ENCODE measurements at places on chromosomes 11 and 22.

GRCh38 chr11:14443638-14444037 lies 56.0 kb downstream of the COPB1 start:
- no peak for DNase-seq

- peak; percentile 33 for DNase-seq
Observed at GRCh38 chr11:1335811-1336761, 26.7 kb upstream of the TOLLIP start.

DNA sequence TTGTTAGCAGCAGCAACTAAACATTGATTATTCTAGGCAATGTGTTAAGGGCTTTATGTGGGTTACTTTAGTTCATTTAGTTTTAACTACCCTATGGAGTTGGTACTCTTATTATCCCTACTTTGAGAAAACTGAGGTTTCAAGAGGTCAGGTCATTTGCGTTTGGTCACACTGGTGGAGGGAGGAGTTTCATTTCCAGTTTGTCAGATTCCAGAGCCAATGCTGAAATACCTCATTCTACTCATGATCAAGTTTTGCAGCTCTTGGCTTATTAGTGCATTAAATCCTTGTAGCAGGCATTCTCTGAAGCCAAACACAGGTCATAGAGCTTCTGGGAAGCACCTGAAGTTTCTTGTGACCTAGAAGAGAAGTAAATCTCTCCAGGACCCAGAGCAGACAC lies 24.1 kb upstream of the POGLUT3 start:
- DNase-seq, result no peak

GRCh38 chr11:44920451-44920850 lies 30.2 kb downstream of the TP53I11 start:
- DNase-seq, result no peak

DNA sequence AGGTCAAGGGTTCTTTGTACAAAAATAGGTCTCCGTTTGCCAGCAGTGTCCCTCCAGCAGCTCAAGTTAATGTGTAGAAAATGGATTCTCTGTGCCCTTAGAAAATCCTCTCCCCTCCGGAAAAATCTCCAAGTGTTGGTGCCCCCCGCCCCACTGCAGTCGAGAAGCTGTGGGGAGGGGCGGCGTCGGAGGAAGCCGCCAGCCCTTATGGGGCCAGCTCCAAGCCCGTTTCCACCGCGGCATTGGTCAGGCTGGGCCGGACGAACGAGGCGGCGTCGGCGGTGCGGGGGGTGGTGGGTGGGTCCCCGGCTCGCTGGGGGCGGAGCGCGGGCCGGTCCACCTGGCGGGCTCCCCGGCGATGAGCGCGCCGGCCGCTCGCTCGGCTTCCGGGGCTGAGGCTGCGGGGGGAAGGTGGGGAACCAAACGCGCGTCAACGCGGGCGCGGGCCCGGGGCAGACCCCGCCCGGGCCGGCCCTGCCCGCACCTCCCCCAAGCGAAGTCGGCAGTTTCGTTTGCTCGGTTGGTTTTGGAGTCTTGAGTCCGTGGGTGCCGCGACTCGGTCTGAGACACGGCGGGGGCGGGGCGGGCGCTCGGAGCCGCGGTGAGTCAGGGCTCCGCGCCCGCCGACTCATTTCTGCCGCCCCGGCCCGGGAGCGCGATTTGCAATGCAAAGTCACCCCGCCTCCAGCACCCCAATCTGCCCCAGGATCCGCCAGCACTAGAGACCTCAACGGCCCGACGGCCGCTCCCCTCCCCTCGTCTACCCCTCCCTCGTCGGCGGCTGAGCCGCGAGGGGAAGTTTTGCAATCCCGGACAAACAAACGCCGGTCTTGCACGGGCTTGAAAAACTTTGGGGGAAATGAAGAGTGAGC lies 1.4 kb downstream of the ASCL2 start:
- peak; percentile 21 for DNase-seq

- DNase-seq, result no peak
Observed at GRCh38 chr22:22458896-22459588, 49.5 kb downstream of the ZNF280B start.

GRCh38 chr11:45482331-45482730 lies 183.1 kb downstream of the CHST1 start:
- no peak for DNase-seq

GRCh38 chr22:47739291-47740015 lies 977.0 kb downstream of the TBC1D22A start:
- DNase-seq, result no peak

DNA sequence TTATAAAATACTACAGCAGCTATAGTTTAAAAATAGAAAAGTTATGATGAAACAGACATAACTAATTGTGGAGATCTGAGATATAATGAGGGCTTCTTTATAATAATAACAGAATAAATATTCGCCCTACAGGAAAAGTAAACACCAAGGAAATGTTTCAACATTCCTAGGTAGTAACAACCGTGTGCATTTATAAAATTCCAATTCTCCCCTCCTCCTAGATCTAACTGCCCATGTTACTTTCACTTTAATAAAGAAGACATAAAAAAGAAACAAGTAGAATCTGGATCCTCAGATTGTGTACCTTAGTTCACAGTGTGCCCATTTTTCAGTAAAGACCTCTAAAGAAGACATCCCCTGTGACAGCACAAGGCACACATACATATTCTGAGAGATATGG lies 57.8 kb upstream of the MN1 start:
- no peak for DNase-seq

DNA sequence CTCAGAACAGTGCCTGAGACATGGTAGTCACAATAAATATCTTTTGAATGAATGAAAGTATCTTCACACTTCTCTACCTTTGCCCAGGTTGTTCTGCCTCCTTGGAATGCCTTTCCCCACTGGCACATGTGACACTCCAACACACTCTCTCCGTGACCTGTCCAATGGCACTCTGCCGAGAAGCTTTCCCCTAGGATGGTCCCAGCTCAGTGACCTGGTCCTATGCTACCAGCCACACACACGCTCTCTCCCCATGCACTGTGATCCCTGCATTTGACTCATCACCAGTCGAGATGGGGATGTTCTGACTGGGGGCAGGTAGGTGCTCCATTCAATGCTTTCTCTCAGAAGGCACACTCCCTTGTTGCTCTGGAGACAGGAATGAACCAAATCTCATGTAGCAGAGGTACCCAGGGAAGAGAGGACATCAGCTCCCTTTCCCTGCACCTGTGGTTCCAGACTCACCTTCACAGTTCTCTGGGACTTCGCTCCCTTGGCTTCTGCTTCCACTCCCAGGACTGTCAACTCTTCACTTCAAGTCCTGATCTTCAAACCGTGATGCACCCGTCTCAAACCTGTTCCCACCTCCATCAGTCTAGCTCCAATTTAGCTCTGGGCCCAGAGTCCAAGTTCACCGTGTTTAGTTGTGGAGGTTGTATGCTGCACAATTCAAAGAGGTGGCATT lies 30.7 kb upstream of the LMO1 start:
- no peak for DNase-seq

- DNase-seq, result no peak
Observed at GRCh38 chr11:44992181-44992582, 41.5 kb upstream of the TP53I11 start.

GRCh38 chr11:14764579-14765527 lies 121.2 kb downstream of the PDE3B start:
- DNase-seq, result peak; percentile 46

DNA sequence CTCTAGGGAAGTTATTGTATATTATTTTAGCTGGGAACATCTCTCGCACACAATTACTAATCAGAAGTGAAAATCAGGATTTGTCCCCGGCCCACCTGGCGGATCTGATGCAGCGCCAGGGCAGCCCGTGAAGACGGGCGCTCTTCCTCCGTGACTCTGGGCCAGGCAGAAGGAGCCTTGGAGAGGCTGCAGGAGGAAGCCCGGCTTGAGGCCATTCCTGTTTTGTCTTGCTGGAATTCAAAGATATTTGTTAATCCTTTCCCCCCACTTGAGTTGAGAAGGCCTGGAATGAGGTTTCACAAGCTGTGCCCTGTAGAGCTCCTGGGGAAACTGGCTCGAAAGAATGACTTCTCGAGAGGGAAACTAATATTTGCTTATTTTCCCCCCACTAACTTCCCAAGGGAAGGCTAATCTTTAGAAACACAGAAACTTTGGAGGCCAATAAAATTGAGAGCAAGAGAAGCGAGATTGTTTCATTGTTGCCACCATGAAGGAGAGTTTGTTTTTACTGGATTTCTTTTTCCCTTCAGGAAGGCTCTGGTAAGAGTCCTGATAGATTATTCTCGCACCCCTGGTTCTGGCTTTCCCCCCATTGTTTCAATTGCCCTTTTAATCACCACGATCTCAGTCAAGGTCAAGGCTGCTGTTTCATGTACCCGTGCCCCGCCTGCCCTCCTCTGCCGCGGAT lies 92.8 kb upstream of the SEPTIN5 start:
- no peak for DNase-seq

- no peak for DNase-seq
Observed at GRCh38 chr11:26620282-26621045, 48.4 kb upstream of the MUC15 start.

All from activated T-helper 2 cell treated with anti-CD3 and anti-CD28 coated beads, Interferon-gamma antibody, Interleukin-2, Interleukin-4, amounts not matched to agents 10 μg/mL and 5 μg/mL and 100 μg/mL, durations not matched to agents 14 hours and 24 hours and 36 hours (primary cell).